Activated CD8-positive, alpha-beta memory T cell treated with anti-CD3 and anti-CD28 coated beads for 4 hours (primary cell): ENCODE measurements at places on chromosomes 3 and 15.
A peak's percentile ranks its signal among the peaks of the same experiment; 100 is the strongest.

DNA sequence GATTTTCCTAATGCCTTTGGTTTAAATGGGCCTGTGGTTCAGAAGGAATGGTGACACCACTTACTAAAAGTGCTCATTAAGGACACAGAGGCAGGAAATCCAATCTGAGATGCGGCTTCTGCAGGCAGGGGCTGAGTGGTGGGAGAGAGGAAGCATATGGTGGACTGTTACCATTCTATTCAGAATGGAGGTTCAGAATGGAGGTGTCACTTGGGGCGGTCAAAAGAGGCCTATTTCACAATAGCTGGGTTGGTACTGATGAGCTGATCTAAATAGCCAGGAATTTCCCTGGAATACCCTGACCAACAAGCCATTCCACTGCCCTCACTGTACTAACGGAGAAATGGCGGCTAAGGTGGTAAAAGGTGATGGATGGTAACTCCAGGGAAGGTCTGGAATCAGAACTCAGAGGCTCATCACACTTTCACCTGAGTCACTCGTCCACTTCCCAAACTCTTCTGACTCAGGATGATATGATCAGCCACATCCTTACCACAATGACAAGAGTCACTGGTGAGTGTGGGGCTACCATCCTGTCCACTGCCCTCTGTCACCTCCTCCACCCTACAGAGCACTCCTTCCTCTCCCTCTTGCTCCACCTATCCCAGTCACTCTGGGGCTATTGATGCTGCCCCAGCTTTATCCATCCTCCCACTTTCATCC, 15.7 kb downstream of the RFT1 start:
- no peak for DNase-seq

GRCh38 chr15:67884514-67885174, 44.8 kb upstream of the RNU6-1 start:
- peak; percentile 25 for DNase-seq

DNA sequence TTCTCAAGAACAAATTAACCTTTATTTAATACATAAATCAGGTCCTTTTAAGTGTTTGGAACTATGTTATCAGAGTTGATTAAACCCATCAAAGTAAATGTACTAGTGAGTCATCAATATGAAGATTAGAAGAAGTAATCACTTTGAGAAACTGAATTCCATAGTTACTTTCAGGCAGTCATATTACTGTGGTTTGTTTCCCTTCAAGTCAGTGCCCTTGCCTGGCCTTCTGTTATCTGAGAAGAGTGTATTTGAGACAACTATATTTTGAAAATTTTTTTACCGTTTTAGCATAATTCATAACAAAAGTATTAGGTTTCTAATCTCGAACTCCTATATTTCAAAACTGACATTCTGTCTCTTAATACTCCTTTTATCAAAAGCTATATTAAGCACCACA, 73.6 kb downstream of the GMPS start:
- DNase-seq: no peak

GRCh38 chr3:154129625-154130024, 8.4 kb downstream of the ARHGEF26 start:
- no peak for DNase-seq

- DNase-seq: no peak
Measured at GRCh38 chr3:127175272-127175671, 17.7 kb upstream of the PRR23E start.

GRCh38 chr3:7015683-7016440, 154.9 kb downstream of the GRM7 start:
- DNase-seq: no peak

DNA sequence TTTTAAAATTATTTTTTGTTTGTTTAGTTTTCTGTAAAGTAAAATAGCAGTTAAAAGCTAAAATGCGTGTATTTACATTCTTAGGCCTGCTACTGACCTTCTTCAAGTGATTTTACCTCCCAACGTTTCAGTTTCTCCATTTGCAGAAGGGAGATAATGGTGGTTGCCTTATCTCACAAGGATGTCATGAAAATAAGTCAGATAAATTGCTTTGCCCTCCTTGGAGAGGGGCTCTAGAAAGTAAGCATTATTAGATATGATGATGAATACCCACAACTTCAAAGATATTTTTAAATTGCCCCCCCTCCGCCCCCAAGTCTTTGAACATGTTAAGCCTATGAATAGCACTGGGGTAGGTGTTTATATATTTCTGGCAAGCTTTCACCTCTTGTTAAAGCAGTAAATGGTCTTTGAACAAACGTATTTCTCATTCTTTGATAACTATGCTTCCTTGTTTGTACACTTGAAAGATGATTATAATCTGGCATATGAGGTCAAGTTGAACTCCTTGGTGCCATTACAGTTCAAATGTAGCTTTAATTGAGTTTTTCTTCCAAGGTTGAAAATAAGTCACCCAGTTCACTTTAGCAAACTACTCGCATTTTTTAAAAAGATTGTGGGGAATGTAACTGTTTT, 6.4 kb downstream of the TERC start:
- no peak for DNase-seq

DNA sequence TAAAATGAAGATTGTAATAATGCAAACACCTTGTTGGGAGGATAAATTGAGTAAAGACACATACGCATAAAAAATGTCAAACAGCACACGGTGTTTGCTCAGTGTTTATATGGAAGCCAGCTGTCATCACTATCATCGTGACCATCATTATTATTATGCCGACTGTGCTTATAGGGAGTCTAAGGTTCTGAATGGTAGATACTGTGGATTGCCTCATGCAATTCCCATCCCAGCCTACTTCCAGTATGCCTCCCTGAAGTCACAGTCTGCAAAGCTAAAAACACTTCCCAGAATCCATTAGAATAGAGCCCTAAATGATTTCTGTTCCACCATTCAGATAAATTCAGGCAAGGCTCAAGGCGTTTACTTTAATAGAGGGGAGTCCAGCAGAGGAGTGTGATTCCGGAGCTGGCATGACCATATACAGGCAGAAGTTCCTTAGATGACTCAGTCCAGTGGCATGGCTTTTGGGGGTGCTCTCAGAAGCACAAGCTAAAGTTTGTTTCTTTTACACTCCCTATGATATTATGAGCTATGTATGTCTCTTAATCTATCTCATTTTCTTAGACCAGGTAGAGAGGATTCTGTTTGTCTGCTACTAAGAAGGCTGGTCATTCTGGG, 148.7 kb downstream of the MEX3B start:
- no peak for DNase-seq

DNA sequence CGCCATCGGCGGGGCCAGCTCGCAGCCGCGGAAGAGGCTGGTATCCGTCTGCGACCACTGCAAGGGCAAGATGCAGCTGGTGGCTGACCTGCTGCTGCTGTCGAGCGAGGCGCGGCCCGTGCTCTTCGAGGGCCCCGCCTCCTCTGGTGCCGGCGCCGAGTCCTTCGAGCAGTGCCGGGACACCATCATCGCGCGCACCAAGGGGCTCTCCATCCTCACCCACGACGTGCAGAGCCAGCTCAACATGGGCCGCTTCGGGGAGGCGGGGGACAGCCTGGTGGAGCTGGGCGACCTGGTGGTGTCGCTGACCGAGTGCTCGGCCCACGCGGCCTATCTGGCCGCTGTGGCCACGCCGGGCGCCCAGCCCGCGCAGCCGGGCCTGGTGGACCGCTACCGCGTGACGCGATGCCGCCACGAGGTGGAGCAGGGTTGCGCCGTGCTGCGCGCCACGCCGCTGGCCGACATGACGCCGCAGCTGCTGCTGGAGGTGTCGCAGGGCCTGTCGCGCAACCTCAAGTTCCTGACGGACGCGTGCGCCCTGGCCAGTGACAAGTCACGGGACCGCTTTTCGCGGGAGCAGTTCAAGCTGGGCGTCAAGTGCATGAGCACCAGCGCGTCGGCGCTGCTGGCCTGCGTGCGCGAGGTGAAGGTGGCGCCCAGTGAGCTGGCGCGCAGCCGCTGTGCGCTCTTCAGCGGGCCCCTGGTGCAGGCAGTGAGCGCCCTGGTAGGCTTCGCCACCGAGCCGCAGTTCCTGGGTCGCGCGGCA, 1.8 kb downstream of the TLNRD1 start:
- no peak for DNase-seq

GRCh38 chr3:125443923-125444322, 68.8 kb upstream of the ZNF148 start:
- no peak for DNase-seq

GRCh38 chr3:170918715-170919114, 10.3 kb upstream of the EIF5A2 start:
- DNase-seq: no peak

- DNase-seq: no peak
Measured at GRCh38 chr15:64100958-64101357, 5.2 kb downstream of the SNX1 start.

DNA sequence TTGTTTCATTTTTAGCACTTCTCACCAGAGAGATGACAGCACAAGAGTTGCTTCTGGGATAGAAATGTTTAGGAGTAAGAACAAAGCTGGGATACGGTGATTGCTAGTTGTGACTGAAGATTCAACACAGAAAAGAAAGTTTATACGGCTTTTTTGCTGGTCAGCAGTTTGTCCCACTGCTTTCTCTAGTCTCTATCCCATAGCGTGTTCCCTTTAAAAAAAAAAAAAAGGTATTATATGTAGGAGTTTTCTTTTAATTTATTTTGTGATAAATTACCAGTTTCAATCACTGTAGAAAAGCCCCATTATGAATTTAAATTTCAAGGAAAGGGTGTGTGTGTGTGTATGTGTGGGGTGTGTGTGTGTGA, 48.0 kb downstream of the PGPEP1L start:
- DNase-seq: no peak

DNA sequence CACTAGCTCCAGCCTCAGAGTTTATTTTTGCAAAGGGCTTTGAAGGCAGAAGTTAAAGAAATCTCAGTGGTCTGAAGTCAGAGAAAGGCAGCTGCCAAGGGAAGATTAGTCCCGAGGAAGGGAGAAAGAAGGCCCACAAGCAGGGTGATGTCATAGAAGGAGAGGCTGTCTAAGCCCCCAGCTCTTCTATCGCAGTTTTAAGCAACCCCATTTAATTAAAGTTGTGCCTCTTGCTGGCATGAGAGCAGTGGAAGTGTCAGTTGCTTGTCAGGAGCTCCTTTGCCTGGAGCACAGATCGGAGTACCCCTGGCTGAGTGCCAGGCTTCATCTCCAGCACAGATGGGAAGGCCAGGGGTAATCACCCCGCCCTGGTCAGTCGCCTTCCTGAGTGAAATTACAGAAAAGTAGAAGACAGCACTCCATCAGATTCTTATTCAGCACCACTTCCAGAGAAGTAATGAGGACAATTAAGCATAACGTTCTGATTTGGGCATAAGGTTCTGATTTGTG, 530.7 kb downstream of the EPHB1 start:
- DNase-seq: no peak

- DNase-seq: no peak
Measured at GRCh38 chr15:65409036-65409631, 13.6 kb downstream of the IGDCC4 start.

GRCh38 chr15:75671730-75672602, 24.3 kb downstream of the SNX33 start:
- no peak for DNase-seq

DNA sequence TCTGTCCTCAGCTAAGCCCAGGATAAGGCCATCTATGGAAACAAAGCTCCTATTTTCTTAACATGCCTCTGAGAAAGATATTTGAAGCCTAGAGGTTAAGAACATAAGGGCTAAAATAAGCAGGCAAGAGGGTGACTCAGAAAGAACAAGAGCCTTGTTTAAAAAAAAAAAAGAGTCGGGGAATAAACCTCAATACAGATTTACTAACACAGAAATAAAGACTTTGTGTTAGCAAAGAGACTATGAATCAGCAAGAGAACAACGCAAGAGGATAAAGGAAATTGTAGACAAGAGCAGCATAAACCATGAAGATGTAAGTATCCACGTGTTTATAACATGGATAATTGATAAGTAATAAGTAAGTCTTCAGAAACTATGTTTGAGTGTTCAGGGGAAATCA, 36.0 kb downstream of the RAB27A start:
- DNase-seq: no peak
